ENCODE measurements at places on chromosomes 3 and 15.
A peak's percentile ranks its signal among the peaks of the same experiment; 100 is the strongest.

GRCh38 chr15:37032091-37032775, 68.1 kb downstream of the MEIS2 start:
- no peak for DNase-seq

- DNase-seq: no peak
Observed at GRCh38 chr3:52896613-52897012, 735 bp downstream of the STIMATE start.

GRCh38 chr3:32437896-32438295, 46.2 kb downstream of the CMTM7 start:
- DNase-seq: no peak

GRCh38 chr3:27486336-27486735, 2.2 kb upstream of the SLC4A7 start:
- DNase-seq: no peak

DNA sequence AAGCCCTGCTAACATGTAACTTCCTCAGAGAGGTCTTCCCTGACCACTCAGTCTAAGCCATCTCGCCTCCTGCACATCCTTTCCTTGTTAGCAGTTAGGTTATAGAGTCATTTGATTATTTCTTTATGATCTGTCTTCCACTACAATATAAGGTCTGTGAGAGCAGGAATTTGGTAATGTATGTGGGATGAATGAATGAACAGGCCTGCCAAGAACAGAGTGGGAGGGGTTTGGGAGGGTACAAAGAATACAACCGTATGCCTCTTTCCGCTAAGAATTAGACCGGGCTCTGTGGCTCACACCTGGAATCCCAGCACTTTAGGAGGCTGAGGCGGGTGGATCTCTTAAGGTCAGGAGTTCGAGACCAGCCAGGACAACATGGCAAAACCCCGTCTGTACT, 32.4 kb upstream of the MYO1E start:
- no peak for DNase-seq

- no peak for DNase-seq
Observed at GRCh38 chr15:94125156-94125555, 106.2 kb upstream of the MCTP2 start.

DNA sequence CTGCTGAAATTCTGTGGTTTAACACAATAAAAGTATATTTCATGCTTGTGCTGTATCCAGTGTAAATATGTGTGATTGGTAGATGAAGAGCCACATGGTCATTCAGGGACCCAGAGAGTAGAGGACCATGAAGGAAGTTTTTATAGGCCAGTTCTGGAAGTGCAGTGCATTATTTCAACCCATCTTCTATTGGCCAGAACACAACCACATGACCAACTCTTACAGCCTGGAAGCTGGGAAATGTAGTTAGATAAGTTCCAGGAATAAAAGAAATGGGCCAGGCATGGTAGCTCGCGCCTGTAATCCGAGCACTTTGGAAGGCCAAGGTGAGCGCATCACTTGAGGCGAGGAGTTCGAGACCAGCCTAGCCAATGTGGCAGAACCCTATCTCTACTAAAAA, 21.4 kb upstream of the PRTG start:
- DNase-seq: no peak

GRCh38 chr3:63845215-63845614, 18.4 kb downstream of the THOC7 start:
- DNase-seq: no peak

DNA sequence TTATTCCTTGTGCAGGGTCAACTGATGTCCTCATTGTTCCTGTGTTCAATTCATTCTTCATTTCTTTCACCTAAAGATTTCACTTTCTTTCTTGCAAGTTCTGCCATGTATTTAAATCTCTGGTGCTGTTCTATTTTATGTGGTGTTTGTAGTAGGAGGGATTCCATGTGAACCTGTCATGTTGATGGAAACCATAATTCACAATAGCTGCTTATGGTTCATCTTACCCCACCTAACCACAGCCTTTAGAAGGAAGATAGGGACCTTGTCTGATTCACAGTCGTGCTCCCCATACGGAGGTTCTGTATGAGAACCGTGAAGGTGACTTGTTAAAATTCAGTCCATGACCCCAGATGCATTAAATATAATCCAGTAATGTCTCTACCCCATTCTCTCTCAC, 21.9 kb downstream of the SLCO2A1 start:
- no peak for DNase-seq

DNA sequence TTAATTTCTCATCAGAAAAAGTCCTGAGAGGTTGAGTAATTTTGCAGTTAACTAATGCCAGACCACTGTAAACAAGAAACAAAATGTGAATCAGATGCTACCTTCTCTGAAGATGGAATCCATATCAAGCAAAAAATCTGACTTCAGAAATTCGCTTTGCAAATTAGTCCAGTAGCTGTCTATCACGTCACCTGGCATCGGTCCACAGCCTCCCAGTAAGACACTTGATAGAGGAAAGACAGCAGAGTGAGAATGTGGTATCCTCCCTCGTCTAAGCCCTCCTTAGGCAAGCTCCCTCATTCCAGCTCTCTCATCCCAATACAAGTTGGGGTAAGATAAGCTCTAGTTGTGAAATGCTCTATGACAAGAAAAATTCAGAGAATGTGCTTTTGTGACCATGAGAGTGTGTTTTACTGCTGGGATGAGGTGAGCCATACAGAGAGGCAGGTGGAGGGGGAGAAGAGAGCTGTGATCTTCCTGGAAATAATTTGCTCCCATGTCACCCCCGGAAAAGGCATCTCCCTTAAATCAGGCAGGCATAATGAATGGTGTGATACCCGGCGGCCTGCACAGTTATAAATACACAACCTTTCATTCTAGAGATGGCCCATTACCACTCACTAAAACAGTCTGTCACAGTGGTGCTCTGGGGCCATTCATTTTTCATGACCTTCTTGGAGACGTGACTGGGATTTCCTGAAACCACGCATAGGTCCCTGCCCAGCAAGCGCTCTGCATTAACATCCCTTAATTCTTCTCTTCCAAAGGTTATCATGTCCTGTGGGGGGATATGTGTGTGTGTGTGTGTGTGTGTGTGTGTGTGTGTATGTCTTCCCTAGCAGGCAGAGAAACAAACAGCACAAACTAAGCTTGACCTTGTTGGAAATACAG, 602.0 kb upstream of the KCNMB2 start:
- no peak for DNase-seq

GRCh38 chr3:20043396-20043795, 3.1 kb downstream of the KAT2B start:
- DNase-seq: peak; percentile 57

- DNase-seq: no peak
Observed at GRCh38 chr3:109313061-109313460, 3.3 kb downstream of the DPPA2 start.

DNA sequence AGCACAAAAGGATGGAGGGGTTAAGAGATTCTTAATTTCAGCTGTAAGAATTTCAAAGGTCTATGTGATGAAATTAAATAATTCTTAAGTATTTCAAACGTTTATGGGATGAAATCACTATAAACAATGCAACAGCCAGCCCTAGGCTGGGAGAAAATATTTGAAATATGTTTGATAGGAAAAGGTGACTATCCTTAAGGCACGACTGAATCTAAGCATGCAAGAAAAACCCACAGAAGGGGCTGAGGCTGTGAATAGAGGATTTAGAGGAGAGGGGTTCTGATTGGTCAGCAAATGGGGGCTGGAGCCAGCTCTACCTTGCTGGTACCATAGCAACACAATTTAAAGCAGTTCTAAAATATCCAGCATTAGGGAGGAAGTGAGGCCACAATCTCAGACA, 220.8 kb upstream of the ATP10A start:
- DNase-seq: no peak

GRCh38 chr3:138675393-138675792, 66.8 kb downstream of the FAIM start:
- no peak for DNase-seq

DNA sequence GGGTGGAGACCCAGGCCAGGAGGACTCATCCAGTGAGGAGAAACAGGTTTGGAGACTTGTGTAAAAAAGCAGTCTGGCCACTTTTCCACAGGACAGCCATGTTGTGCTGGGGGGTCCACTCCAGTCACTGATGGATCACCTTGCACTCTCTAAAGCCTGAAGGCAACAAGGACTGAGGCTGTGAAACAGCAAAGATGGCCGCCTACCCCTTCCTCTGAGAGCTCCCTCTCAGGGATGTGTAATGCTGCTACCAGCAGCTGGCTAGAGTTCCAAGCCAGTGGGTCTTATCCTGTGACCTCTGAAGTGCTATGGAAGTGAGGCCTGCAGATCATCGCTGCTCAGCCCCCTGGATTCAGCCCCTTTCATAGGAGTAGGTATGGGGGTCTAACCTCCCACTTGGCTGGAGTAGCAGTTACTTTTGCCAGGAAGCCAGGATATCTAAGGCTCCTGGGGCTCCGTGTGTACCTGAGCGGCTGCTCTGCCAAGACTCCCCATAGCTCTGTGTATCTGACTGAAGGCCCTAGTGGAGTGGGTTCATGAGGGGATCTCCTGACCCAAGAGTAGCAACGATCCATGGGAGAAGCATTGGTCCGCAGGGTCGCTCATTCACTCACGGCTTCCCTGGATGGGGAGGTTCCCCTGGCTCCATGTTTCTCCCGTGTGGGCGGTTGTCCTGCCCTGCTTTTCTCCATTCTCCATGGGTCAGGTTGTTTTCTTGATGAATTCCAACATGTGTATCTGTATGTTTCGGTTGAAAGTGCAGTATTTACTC, 69.9 kb upstream of the TNFSF10 start:
- DNase-seq: no peak

DNA sequence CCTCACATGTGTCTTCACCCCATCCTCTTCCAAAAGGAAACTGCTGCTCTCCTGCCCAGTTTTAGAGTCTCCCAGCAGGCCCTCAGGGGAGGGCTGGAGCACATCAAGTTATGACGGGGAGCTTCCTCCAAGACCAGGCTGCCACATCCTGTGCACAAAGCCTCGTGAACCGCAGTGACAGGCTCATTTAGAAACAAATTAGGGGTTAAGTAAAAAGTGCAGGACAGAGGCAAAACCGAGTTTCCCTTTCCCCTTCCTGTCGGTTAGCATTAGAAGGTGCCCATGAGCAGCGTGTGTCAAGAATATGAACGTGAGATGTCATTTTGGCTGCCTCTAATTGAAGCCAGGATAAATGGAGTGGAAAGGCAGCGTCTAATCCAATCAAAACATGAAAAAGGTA, 199.7 kb downstream of the ARRDC4 start:
- no peak for DNase-seq

GRCh38 chr15:53758412-53758811, 1.1 kb downstream of the WDR72 start:
- DNase-seq: no peak

- DNase-seq: no peak
Observed at GRCh38 chr3:141940194-141940776, 63.8 kb downstream of the ATP1B3 start.

- no peak for DNase-seq
Observed at GRCh38 chr15:28943146-28943545, 57.4 kb downstream of the APBA2 start.

DNA sequence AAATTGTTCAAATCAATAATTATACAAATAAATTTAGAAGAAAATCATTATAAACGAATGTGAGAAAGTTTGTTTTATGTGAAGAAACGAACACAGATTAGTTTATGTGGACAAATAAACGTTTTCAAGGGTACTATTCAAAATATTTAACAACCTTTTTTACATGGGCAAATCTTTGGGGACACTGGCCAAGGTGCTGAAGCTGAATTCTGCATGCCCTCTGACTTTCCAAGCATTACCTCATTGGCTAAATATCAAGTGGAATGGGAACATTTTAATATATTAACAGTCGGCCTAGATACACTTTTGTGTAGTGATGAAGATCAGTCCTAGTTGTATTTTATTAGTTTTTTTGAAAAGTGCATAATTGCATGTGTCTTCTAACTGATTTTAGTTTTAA, 636.4 kb upstream of the DPPA4 start:
- DNase-seq: no peak

DNA sequence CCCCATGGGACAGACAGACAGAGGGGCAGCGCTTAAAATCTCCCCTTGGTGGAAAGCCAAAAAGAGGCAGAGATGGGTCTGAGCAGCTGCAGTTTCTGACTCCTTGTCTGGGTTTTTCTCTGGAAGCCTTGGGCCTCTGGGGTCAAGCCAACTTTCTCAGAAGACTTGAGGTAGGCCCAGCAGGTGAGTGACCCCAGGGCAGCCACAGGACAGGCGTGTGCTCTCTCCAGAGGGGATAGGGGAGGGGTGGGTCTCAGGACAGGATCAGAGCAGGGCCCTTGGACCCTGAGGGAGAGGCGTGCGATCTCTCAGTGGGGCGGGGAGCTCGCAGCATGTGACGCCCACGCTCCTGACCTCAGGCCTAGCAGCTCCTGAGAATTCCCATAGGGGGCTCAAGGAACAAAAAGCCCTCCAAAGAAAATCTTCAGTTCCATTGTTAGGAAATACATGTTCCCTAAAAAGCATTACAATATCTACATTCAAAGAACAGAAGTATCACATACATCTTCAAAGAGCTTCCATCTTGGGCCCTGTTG, 34.6 kb upstream of the DUSP7 start:
- DNase-seq: no peak

DNA sequence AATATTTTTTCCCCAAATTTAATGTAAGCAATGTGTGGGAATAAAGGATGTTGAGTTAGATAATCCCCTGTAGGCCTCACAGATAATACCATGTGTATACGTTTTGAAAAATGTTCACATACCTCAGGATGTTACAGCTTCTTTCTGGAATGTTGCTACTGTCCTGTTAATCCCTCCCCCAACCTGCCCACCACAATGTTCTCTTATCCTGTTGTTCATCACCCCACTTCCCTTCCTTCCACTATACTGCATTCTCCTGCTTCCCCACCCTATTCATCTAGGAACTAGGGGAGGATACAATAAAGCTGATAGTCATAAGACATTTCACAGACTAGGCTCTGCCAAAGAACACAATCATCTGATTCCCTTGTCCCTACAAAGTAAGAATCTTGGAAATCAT, 92.1 kb downstream of the IGF2BP2 start:
- DNase-seq: no peak

- DNase-seq: no peak
Observed at GRCh38 chr3:52829906-52830463, 487 bp downstream of the ITIH4 start.

DNA sequence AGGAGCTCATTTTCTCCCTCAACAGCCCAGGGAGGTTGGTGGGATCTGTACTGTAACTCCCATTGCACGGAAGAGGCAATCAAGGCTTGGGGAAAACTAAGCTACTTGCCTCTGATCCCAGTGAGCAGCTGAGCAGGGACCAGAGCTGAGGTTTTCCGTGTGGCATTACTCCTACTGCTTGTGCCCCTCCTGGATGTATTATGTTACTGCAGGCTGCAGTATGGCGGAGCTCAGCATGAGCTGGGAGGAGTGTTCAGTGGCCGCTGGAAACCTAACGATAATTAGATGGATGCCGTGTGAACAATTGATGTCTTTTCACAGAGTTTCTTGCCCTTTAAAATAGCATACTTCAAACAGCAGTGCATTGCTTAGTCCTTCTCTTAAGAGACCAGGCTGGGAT, 2.0 kb upstream of the TPRG1 start:
- DNase-seq: no peak

DNA sequence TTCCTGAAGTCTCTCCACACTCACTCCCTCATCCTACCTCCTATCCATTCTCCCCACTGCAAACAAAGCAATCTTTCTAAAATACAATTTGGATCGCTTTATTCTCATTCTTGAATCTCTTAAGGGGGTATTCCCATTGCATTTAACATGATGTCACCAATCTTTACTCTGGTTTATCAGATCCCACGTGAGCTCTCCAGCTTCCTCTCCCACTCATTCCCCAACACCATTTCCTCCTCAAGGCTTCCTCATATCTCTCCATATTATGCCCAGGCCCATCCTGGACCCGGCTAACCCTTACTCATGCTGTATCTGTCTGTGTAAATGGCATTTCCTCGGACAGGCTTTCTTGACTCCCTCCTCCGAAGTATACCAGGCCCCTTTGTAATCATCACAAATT, 165.0 kb downstream of the CD47 start:
- no peak for DNase-seq

- no peak for DNase-seq
Observed at GRCh38 chr3:144746631-144747030, 775.0 kb downstream of the DIPK2A start.
